Fibroblast of skin of abdomen (primary cell): ENCODE measurements at places on chromosomes 6 and 20.

DNA sequence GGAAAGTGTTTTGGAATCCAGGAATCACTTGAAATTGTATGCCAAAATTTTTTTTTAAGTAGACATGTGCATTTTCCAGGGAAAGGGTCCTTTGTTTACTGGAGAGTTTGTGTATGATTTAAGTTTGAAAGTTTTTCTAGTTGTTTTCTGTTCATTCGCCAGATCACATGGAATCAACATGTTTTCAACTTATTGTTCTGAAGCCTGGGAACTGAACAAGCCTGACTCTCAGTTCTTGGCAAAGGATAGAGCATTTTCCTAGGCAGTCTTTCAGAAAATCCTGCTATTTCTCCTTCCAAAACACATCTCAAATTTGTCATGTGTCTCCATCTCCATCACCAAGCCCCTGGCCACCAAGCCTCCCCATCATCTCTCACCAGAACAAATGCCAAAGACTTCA lies 374.8 kb downstream of the MAFB start:
- no peak for DNase-seq

DNA sequence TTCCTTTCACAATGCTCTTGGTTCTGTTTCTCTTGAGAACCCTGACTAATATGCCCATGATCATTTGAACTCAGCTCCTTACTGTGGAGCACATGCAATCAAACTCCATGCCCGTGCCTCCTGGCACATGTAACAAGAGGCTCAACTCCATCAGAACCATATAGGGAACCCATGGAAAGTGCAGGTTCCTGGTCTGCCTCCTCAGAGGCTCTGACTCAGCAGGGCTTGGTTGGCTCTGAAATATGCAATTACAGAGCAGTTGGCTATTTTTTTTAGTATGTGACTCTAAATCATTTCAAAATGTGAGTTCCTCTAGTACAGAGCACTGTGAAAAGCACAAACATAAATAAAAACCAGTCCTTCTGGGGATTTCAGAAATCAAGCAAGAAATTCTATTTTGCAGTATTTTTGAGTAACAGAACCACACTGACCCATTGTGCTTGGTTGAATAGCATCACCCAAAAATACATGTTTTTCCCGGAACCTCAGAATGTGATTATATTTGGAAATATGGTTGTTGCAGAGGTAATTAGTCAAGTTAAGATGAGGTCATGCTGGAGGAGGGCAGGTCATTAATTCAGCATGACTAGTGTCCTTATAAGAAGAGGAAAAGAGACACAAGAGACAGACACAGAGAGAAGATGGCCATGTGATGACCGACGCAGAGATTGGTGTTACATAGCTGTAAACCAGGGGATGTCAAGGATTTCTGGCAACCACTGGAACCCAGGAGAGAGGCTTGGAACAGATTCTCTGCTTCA lies 13.2 kb upstream of the MAP3K4 start:
- peak; percentile 81 for DNase-seq

GRCh38 chr6:170555305-170555704 lies 1.1 kb downstream of the TBP start:
- DNase-seq, result no peak

GRCh38 chr6:149217466-149217888 lies 100.0 kb upstream of the TAB2 start:
- DNase-seq, result no peak

- no peak for DNase-seq
Measured at GRCh38 chr6:166258854-166259276, 49.3 kb downstream of the PRR18 start.

- no peak for DNase-seq
Measured at GRCh38 chr6:119172824-119173223, 94.4 kb upstream of the FAM184A start.

DNA sequence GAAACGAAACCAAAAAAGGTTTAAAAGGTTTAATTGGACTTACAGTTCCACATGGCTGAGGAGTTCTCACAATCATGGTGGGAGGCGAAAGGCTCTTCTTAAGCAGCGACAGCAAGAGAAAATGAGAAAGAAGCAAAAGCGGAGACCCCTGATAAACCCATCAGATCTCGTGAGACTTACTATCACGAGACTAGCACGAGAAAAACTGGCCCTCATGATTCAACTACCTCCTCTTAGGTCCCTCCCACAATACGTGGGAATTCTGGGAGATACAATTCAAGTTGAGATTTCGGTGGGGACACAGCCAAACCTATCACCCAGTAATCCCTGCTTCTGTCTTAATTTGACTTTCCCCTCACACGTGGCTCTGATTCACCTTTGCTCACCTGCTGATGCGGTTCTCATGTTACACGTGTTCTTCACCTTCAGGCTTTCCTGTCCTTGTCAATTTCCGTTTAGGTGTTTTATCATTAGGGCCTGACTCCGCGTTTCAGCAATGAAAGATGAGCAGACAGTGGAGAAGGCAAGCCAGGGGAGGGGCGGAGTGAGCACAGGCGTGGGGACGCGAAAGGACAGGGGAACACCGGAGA lies 57.1 kb downstream of the AGPAT4 start:
- no peak for DNase-seq

DNA sequence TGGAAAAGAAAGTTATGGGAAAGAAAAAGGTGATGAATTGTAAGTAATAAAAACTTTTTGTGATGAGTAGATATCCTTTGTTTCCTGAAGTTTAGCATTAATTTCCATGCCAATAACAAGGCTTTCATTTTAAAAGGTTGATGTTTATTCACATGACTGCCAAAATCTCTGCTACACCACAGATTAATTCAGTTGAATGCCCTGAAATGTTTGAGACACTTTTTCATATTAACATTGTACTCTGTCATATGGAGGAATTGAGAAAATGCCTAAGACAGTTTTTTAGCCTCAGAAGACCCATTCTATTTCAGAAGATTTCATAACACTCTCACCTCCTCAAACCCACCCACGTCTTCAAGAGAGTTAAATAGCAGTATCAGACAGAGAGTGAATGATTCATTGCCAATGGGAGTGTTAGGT lies 115.5 kb downstream of the ADGRG6 start:
- DNase-seq, result peak; percentile 45

DNA sequence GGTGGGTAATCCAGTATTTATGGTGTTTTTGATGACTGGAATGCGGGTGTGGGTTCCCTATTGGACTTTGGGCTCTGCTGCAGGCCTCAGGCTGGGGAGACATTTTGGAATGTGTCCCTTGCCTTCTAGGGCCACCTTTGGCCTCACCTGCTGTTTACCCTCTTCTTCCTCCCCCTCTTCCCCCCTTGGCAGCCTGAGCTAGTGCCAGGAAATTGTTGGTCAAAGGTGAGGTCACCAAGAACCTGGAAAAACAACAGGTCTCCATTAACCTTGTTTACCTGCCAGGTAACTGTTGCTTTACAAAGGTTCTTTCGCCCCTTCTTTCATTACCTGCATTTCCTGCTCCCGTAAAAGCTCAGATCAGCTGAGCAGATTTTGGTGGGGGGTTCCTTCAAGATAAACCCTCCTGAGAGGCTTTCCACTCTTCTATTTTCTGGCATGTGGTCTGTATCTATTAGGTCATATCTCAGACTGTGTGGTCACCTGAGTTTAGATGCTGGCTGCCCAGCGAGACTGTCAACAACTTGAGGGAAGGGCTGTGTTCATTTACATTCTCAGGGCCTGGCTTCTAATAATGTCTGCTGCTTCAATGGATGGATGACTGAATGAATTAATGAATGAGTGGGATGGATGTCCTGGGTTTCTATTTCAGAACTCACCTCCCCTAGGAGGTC lies 34.7 kb downstream of the VEGFA start:
- DNase-seq, result no peak

DNA sequence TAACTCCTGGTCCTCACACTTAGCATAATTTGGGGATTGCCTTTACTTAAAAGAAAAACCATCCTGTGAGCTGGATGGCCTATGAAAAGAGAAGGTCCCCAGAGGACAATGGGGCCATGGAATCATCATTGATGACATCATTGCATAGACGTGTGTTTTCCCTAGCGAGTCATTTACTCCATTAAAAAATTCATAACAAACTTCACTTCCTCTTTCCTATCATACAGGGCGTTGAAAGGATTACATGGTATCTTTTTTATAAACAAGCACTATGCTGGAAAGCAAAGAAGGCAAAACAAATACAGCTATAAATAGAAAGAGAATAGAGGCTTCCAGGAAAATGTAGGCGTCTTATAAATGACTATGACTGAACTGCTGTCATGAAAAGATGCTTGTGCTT lies 11.3 kb upstream of the COL12A1 start:
- DNase-seq, result peak; percentile 56

DNA sequence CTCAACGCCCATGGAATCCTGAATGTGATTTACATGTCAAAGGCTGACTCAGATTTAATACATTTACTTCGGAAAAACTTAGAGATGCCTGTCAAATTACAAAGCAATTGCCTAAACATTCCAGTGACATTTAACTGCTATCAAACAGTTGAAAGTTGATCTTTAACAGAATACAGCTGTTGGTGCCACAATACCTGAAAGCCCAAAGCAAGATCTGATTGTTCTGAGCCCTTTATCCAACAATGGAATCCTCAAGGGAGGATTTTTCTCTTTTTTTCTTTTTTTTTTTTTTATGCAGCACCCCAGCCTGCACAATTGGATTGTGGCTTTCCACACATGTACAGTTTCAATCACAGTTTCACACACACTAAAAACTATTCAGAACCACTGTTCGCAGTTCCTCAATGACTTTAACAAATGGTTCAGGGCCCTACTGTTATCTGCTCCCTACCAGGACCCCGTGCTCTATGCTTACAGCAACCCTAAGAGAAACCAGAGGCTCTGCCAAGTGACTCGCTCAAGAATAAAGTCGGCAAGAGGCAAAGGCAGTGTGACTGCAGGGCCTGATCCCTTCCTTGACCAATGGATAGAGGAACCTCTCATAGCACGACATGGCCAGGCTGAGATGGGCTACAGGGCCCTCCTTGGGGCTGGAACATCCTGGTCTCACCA lies 33.3 kb downstream of the EPB41L2 start:
- peak; percentile 70 for DNase-seq
